GM12864 (cell line): ENCODE measurements at places on chromosomes 2 and 18.

- DNase-seq = no peak
Measured at GRCh38 chr18:55318951-55319441, 269.0 kb downstream of the TCF4 start.

- no peak for DNase-seq
Measured at GRCh38 chr2:43224131-43224570, 2.3 kb downstream of the ZFP36L2 start.

- DNase-seq = peak; percentile 53
Measured at GRCh38 chr2:170812710-170813600, 3.7 kb upstream of the GAD1 start.

GRCh38 chr2:28420722-28421121 lies 28.1 kb downstream of the FOSL2 start:
- no peak for DNase-seq

- DNase-seq = no peak
Measured at GRCh38 chr2:109690822-109691541, 76.8 kb downstream of the SOWAHC start.

DNA sequence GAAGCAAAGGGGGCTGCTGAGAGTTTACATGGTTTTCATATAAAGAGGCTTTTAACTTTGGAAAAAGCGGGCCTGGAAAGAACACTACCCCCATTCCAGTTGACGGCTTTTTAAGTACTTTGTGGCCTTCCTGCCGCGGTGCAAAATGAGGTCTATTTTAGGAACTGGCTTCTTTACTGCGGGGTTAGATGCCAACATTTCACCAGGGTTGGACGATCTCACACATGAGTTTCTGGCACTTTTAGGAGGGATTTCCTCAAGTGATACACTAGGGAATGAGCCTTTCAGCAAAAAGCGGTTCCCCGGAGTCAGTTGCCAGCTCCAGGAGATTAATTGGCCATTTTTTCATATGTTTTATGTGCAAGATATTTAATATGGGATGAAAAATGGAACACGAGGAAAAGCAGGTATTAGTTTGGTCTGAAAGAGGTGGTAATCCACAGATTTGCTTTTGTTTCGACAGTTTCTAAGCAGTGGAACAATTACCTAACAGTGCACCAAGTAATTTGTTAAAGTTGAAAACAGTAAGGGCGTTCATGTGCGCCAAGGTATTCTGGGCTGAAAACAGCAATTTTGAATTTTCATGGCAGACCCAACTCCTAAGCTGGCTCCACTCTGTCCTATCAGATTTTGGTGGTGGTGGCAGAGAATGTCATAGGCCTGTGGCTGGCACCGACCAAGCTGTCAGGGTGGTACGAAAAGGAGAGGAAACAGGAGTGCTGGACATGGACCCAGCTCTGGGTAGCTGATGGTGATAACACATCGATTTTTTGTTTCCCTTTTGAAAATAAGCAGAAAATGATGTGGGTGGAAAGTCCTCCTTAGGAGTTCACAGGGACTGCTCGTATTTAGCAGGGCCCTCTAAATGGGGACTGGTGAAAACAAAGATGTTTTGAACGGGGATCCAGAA lies 55.6 kb upstream of the FZD5 start:
- DNase-seq = no peak

GRCh38 chr2:43542285-43542933 lies 53.4 kb downstream of the THADA start:
- DNase-seq = no peak

- no peak for DNase-seq
Measured at GRCh38 chr2:119122663-119123062, 35.9 kb downstream of the C1QL2 start.

DNA sequence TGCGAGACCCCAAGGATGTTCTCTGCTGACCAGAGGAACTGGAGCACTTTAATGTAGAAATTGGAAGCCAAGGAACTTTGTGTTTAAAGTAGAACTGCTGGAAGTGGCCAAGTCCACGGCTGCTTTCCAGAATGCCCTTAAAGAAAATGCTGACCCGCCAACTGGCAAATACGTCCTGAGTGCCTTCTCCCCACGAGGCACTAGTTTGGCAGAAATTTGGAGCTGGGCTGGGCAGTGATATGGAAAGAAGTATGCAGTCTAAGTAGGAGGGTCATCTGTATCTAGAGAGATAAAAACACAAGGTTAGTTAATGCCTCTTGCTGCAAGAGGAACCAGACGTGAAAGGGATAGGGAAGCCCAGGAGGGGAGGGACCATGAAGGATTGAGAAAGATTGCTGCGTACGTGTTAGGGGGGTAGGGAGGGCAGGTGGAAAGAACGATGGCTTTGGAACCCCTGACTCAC lies 59.3 kb upstream of the RFX8 start:
- DNase-seq = no peak

DNA sequence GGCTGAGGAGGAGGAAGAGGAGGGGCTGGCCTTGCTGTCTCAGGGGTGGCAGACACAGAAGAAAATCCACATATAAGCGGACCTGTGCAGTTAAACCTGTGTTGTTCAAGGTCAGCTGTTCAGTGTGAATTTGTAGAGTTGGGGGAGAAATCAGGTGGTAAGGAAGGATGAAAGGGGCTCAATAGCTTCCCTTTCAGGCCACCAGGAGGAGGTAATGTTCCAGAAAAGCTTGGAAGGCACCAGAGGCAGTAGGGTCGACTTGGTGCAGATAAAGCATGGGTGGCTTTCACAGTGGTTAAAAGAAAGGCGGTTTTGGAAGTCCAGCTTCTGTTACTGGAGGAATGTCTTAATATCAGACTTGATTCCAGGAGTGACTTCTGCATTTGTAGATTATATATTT lies 167.4 kb downstream of the THSD7B start:
- DNase-seq = no peak

- DNase-seq = no peak
Measured at GRCh38 chr2:158297606-158298005, 158.9 kb downstream of the CCDC148 start.

DNA sequence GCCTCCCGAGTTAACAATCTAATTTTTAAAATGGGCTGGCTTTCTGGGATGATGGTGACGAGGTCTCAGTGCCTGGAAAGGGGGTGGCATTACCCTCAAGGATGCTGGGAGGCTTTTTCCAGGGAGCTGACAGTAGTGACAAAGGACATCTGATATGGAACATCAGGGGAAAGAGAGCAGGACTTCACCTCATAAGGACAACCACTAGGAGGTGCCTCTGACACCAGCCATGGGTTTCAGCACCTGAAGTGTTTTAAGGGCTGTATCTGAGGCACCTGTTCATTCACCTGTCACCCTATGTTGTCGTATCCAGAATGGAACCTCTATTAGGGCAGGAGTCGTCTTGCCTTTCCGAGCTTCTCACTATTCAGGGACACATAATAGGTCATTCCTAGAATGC lies 10.8 kb downstream of the IL36B start:
- DNase-seq = no peak

DNA sequence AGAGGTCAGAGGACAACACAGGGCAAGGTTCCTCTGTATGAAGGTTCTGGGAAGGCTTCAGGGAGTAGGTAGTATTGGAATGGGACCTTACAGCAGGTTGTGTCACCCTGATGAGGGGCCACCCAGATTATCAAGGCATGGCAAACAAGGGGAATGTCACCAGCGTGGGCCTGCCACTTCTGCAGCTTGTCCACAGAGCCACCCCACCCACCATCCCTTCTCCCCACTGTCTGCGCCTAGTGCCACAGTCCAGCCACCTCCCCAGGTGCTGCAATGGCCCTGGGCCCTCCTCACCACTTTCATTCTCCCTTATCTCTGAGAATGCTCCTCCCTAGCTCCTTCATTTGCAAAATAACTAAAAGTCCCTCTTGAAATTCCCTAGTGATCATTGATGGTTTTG lies 170.3 kb downstream of the TTC32 start:
- no peak for DNase-seq

- no peak for DNase-seq
Measured at GRCh38 chr2:59974051-59974766, 579.2 kb downstream of the BCL11A start.

- DNase-seq = no peak
Measured at GRCh38 chr2:38740851-38741731, 10.1 kb downstream of the SRSF7 start.
